ENCODE measurements at places on chromosomes 1 and 21.

GRCh38 chr1:180165509-180166435 is 11.1 kb downstream of the QSOX1 start:
- no peak for DNase-seq

DNA sequence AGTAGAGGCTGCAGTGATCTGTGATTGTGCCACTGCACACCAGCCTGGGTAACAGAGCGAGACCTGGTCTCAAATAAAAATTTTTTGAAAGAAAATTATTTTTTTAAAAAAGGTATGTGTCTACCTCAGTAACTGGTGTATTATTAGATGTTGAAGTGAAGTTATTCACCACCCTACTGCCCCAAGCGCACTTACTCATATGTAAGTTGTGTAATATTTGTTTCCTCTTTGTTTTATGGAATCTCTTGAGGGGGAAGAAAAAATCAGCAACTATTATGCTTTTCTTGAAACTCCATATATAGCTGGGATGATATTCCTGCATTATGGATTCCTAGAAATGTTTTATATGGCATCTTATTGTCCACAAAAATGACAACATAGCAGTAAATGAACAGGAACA is 21.3 kb downstream of the RBM15 start:
- DNase-seq: no peak

DNA sequence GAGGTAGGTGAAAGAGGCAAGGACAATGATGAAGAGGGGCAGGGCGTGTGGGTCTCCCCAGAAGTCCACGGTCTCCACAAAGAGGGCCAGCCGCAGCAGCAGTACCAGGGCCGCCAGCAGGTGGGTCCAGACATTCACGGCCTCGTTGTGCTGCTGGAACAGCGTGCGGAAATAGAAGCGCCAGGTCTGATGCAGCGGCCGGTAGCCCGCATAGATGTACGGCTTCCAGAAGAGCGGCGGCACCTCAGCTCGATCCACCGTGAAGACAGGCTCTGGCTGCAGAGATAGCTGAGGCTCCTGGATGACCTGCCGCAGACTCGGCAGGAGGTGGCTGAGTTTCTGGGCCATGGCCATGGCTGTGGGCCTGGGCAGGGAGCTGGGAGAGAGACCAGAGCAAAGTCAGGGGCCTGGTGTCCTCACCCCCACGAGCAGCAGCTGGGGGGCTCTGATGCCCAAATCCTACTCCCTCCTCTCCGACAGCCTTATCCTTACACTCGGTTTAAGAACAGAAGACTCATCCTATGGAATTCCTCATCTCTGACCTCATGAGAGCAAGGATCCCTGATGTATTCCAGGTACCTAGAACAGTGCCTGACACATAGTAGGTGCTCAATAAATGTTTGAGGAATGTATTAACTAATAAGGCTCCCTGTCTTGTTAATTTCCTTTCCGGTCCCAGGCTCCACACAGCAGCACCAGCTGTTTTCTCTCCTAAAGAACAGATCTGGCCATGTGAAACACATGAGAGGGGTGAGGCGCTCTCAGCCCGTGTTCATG is 4.4 kb upstream of the AUNIP start:
- DNase-seq: no peak

GRCh38 chr1:25898223-25899015 is 7.8 kb downstream of the STMN1 start:
- DNase-seq: no peak

DNA sequence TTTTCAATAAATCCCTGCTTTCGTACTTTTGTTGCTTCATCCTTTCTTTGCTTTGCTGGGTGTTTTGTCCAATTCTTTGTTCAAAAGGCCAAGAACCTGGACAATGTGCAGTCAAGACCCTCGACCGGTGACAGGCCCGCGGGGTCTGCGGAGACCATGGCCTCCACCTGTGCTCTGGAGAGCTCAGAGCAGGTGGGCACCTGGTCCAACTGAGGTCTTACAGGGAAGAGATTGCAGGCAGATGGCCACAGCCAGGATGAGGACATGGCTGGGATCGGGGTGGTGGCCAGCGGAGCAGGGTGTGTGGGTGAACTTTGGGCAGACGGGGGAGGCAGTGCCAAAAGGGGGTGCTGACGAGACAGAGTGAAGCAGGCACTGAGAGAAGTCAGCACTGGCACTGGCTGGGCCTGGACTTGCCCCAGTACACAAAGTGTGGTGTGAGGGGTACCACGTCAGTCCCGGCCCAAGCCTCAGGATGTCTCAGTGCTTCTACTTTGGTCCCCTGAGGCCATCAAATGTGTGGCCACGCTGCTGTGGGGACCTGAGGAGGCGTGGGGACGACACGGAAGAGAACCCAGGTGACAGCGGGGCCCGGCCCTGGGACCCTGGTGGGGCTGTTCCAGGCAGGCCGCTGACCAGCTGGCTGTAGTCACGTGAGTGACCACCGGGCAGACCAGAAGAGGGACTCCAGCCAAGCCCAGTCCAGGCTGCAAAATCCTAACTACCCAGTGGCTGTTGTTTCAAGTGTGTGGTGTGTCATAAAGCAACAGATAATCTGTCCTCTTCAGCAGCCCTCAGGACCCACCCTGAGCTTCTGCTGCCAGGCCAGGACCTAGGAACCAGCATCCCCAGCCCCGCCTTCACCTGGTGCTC is 10.4 kb upstream of the CCDC27 start:
- no peak for DNase-seq

GRCh38 chr1:79896140-79896539 is 889.6 kb upstream of the ADGRL4 start:
- no peak for DNase-seq

DNA sequence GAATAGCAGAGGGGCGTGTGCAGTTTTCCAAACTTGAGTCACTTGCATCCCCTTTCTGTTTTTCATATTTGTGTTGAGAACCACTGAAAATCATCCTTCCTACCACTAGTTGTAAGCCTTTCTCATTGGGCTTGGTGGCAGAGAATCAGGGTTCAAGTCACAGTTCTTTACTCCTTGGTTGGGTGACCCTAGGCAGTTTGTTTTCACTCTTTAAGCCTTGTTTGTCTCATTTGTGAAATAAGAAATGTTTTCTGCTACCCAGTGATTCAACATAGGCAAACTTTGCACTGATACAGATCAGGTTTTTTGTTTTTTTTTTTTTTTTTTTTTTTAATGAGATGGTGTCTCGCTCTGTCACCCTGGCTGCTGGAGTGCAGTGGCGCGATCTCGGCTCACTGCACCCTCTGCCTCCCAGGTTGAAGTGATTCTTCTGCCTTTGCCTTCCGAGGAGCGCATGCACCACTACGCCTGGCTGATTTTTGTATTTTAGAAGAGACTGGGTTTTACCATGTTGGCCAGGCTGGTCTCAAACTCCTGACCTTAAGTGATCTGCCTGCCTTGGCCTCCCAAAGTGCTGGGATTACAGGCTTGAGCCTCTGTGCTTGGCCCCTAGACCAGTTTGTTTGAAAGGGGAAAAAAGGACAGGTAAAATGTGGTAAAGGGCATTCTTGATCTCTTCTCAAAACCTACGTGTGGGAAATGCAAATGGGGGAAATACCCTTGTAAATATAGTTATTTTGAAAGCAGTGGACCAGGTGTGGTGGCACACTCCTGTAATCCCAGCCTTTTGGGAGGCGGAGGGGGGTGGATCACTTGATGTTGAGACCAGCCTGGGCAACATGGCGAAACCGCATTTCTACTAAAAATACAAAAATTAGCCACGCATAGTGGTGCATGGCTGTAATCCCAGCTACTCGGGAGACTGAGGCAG is 3.2 kb downstream of the CLIC4 start:
- no peak for DNase-seq

GRCh38 chr1:114164840-114165543 is 11.3 kb upstream of the SYT6 start:
- no peak for DNase-seq

GRCh38 chr21:31498985-31499384 is 154.9 kb upstream of the TIAM1 start:
- DNase-seq: no peak

DNA sequence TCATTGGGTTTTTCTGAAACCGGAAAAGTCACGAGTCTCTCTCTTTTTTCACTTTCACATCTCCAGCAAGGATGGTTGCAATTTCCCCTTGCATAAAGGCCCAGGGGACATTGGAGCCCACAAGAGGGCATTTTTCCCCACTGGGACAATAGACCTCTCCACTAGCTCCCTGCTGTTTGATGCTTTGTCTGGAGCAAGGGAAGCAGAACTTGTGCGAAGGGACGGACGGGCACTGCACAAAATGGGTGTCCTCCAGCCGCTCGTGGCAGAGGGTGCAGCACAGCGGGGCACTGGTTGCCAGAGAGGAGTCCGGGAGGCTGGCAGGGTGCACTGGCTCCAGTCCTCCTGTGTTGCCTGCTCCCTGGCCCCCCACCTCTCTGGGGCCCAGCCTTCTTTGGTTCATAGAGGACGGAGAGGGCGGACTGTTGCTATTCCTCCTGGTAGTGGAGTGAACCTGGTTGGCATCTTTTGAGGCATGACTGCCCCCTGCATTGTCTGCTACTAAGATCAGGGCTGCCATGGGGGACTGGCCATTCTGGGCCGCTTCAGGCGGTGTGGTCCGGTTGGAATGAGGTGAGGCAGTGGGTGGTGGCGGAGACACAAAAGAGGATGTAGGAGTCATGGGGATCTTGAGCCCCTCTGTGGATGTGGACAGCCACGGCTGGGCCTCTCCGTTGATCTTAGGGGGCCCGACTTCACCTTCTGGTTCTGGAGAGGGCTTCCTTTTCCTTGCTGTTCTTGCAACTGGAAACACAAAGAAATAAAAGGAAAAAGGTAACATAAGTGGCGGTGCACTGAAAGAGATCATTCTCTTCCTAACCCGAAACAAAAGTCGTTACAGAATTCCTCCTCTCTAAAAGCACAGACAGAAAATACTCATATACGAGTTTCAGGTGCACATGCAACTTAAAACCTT is 2.6 kb downstream of the IRF2BP2 start:
- DNase-seq: peak; percentile 35

DNA sequence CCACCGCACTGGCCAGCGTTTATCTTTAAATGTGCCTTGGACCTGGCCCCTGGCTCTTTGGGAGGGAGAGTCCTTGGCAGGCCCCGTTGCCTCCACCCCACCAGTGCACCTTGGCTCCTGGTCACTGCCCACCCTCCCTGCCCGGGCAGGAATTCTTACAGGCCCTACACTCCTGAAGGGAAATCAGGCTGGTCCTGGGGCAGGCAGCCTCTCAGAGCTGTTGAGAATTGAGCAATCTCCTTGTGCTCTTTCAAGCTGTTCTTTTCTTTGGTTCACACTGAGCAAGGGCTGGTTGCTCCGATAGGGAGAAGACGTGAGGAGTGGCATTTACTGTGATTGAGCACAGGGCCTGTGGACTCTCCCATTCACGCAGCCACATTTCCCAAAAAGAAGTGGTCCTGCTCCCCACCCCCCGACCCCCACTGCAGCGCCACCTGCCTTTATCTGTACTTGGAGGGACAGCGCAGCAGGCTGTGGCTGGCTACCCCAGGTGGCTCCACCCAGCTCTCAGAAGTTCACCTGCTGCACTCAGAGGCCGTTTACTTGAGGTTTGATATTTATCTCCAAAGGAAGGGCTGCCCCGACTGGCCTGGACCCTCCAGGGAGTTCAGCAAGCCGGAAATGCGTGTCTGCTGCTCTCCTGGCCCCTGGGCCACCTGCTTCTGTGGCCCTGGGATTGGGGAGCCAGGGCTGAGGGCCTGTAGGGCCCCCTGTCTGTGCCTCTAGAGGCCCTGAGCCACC is 47.8 kb downstream of the SKI start:
- no peak for DNase-seq

GRCh38 chr1:166170075-166170474 is 3.3 kb upstream of the FAM78B start:
- DNase-seq: no peak

- DNase-seq: no peak
These were observed 735.9 kb downstream of the KCNT2 start for GRCh38 chr1:195872376-195872775.

GRCh38 chr1:67224856-67225255 is 58.6 kb downstream of the IL23R start:
- no peak for DNase-seq

GRCh38 chr1:94227624-94228023 is 9.8 kb downstream of the ARHGAP29 start:
- DNase-seq: no peak
